ENCODE measurements at places on chromosomes 16 and 17.

- DNase-seq, result no peak
Measured at GRCh38 chr17:75551266-75551665, 25.8 kb downstream of the LLGL2 start.

DNA sequence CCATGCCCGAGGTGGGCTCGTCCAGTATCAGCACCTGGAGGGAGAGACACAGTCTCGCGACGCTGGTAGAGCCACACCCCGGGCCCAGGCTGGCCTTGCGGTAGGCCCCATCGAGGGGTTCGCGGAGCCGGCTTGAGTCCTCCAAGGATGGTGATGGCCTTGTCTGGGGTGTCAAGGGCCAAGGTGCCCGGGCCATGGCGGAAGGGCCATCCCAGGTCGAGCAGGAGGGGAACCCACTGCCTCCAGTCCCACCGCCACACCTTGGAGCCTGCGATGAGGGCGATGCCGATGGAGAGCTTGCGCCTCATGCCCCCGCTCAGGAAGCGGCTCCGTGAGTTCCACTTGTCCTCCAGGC is 29.6 kb upstream of the RNPS1 start:
- no peak for DNase-seq

DNA sequence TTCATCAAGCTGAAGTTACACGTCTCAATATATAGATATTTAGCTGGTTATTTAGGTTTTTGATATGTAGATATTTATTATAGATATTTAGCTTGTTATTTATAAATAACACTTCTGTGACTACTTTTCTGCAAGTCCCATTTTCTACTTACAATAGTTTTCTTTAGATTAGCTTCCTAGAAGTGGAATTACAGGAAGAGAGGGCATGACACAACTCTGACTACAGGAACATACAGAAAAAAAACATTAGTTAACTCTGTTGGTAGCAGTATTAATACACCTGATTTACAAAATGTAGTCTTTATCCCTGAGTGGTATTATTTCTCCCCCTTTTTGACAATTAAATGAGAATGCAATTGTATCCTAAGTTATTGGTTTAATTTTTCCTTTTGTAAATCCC is 21.2 kb upstream of the CCL1 start:
- no peak for DNase-seq

DNA sequence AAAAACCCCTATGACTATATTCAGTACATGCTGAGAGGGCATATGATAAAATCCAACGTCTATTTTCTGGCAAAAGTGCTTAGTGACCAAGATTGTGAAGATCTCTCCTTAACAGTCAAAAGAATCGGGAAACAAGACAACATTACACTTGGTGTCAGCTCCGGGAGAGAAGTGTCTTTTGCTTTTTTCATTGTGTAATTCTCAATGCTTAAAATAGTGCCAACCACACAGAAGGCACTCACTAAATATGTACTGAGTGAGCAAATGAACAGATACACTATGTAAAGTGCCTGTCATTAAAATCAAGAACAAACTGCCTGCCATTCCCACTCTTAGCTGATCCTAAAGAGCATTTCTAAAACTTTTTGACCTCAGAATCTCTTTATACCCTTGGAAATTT is 34.1 kb downstream of the VPS53 start:
- no peak for DNase-seq

- no peak for DNase-seq
Measured at GRCh38 chr16:83117810-83118209, 491.0 kb downstream of the CDH13 start.

DNA sequence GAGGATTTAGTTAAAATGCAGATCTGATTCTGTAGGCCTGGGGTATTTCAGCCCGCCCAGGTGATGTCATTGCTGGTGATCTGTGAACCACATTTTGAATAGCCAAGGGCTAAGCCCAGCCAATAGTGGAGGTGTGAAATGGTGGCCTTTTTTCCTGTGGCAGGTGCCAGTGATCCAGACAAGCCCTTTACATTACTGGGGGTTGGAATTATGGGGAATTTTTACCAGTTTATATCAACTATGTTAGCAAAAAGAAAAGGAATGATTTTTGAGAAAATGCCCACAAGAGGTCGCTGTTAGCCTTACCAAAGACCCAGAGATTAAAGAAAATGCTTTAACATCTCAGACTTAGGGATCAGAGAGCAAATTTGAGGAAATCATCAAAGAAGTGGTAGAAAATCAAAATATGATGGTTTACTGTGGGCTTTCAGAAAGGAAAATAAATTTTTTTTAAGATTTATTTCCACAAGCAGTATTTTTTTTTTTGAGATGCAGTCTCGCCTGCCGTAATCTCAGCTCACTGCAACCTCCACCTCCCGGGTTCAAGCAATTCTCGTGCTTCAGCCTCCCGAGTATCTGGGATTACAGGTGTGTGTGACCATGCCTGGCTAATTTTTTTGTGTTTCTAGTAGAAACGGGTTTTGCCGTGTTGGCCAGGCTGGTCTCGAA is 3.9 kb downstream of the VPS35L start:
- DNase-seq, result no peak

GRCh38 chr16:24051125-24051524 is 205.0 kb upstream of the CACNG3 start:
- DNase-seq, result no peak

DNA sequence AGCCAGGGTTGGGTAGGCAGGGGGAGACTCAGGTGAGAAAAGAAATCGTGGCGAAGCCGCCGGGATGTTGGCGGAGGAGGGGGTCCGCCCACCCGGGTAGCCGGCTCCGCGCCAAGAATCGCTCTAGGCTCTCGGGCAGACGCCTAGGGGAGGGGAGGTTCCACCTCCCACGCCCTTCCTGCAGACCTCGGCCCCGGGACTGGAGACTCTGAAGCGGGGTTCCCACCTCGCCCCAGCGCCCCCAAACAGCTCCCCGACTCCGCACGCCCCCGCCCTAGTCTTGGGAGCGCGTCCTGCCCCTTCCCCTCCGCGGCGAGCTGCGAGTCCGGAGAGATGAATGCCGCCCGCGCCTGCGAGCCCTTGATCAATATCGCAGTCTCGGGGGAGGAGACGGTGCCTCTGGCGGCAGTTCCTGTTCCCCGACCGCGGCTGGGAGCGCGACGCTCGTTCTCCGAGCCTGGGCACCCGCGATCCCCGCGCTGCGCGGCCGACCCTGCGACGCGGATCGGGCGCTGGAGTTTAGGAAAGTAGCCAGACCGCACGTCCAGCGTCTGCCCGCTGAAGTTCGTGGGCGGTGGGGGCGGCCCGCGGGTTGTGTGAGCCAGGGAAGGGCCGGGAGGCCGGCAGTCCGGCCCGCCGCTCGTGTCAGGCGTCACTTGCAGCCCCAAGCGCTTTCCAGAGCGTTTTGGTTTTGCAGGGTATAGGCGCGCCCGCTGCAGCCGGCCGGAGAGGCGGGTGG is 790 bp downstream of the CRHR1 start:
- DNase-seq, result no peak

- DNase-seq, result no peak
Measured at GRCh38 chr17:10613775-10614513, 43.2 kb downstream of the MYH3 start.

- peak; percentile 99 for DNase-seq
Measured at GRCh38 chr16:88264641-88265285, 118.0 kb upstream of the ZNF469 start.

GRCh38 chr16:4058386-4058785 is 57.9 kb downstream of the ADCY9 start:
- DNase-seq, result no peak

GRCh38 chr17:1746975-1747543 is 4.4 kb downstream of the SERPINF2 start:
- no peak for DNase-seq

DNA sequence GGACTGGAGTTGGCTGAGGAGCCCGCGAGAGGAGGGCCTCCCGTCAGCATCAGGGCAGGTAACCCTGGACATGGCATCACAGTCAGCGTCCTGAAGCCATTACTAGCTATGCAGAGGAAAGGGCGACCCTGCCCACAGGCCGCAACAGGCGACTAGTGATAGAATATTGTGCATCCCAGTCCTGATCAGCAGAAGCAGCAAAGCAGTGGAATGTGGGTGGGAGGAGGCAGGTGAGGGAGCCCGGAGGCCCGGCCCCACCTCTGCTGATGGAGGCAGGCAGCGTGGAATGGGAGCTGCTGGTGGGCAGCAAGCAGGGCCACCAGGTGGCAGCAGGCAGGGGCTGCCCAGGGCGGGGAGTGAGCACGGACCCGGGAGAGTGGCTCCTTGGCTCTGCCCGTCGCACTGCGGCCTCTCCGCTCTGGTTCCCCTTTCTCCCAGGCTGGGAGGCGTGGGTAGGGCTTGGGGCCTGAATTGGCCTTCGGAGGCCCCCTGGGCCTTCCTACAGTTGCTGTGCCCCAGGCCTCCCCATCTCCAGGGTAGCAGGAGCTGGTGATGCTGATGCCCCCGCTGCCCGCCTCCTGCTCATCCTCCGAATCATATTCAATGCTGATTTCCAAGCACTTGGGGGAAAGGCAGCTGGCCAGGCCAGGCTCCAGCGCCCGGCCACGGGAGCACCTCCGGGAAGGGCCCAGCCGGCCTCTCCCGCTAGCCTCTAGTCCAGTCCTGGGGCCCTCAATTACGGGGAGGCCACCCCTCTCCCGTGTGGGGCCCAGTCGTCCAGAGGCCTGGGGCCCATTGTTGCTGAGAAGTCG is 20.2 kb downstream of the TSPOAP1 start:
- no peak for DNase-seq

GRCh38 chr17:27597188-27597580 is 33.8 kb upstream of the LGALS9 start:
- DNase-seq, result no peak

GRCh38 chr17:31144428-31144827 is 49.7 kb downstream of the NF1 start:
- no peak for DNase-seq

DNA sequence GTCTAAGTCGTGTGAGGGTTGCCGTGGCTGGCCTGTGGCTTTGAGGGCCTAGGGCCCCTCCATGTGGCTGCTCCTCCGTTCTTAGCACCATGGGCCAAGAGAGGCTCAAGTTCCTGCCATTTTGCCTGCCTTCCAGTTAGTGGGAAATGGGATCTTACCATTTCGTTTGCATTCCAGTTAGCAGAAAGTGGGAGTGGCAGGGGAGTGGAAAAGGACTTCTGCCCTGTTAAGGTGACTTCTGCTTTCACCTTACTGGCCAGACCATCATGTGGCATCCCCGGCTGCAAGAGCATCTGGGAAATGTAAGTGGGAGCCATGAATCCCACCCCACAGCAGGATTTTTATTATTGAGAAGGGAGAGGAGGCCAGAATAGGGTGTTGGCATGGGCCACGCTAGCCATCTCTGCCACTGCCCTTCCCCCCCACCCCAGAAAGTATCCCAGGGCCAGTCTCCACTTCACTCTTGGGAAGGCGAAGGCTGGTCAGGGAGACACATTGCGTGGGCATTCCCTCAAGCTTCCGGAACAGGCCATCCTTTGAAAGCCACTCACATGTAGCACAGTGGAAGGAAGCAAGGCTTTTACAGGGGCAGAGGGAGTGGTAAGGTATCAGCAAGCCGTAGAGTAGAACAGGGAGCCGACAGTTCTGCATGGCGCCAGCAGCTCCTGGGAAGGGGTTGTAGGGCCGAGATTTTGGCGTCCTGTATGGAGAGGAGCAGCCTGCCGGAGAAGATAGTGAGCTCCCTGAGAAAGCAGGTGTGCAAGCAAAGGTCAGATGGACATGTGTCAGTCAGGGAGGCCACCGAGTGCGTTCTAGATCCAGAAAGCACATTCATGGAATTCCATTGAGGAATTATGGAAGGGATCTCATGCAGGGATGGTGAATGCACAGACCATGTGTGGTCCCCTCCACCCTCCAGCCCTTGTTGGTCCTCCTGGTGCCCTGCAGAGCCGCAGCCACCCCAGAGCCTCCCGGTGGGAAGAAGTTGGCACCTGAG is 33.4 kb downstream of the CMIP start:
- DNase-seq, result no peak
